ENCODE measurements at places on chromosomes 5 and 9.

DNA sequence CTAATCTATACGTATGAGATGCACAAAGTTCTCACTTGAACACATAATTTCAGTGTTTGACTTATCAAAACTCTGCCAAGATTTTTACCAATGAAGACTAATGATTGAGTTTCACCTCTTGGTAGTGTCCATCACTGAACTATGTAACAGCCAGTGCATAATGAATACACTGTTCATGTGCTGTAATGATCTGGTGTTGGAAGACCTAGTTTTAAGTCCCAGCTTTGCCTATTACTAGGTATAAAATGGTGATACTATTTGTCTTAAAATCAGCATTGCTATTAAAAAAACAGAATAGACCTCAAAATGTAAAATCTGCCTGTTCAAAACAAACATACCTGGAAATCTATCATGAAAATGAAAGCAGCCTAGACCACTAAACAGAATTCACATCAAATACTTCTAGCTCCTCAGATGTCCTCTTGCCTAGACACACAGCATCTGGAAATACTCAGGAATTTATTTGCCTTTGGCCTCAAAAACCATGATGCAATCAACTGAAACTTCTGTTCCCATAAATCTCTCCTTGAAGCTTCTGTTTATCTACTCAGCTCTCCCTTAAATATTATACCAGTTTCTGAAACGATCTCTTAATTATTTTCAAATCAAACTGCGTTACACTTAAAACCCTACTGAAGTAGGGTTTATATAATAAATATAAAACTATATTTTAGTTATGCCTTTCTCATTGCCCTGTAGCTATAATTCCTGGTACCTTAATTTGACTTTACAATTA is 38.1 kb downstream of the MRPS27 start:
- DNase-seq: no peak

DNA sequence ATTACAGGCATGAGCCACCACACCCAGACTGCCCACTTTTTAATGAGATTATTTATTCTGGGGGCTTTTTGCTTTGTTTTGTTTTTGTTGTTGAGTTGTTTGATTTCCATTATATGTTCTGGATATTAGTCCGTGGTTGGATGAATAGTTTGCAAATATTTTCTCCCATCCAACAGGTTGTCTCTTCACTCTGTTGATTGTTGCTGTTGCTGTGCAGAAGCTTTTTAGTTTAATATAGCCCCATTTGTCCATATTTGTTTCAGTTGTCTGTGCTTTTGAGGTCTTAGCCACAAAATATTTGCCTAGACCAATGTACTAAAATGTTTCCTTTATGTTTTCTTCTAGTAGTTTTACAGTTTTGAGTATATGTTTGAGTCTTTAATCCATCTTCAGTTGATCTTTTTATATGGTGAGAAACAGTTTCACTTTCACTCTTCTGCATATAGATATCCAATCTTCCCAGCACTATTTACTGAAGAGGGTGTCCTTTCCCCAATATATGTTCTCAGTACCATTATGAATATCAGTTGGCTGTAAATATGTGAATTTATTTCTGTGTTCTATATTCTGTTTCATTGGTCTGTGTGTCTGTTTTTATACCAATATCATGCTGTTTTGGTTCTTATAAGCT is 30.2 kb upstream of the TBCA start:
- no peak for DNase-seq

- DNase-seq: no peak
These were observed 194.0 kb downstream of the IRX1 start for GRCh38 chr5:3789519-3790193.

- DNase-seq: no peak
These were observed 14.5 kb downstream of the CDKN2AIPNL start for GRCh38 chr5:134397196-134397595.

- no peak for DNase-seq
These were observed 10.8 kb upstream of the SPATA24 start for GRCh38 chr5:139414581-139415130.

GRCh38 chr5:138438003-138438723 is 694 bp upstream of the REEP2 start:
- DNase-seq: no peak

DNA sequence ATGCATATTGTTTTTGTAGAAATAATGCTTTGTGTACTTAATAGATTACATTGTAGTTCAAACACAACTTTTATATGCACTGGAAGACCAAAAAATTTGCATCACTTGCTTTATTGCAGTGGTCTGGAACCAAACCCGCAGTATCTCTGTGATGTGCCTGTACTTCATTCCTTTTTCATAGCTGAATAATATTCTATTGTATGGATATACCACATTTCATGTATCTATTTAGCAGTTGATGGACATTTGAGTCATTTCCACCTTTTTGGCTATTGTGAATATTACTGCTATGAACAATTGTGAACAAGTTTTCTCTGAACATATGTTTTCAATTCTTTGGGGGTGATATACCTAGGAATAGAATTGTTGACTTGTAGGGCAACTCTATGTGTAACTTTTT is 40.1 kb downstream of the ITGA1 start:
- DNase-seq: no peak

- DNase-seq: no peak
These were observed 245.0 kb downstream of the PSAT1 start for GRCh38 chr9:78541868-78542443.

GRCh38 chr5:989961-990530 is 18.6 kb upstream of the NKD2 start:
- DNase-seq: no peak

DNA sequence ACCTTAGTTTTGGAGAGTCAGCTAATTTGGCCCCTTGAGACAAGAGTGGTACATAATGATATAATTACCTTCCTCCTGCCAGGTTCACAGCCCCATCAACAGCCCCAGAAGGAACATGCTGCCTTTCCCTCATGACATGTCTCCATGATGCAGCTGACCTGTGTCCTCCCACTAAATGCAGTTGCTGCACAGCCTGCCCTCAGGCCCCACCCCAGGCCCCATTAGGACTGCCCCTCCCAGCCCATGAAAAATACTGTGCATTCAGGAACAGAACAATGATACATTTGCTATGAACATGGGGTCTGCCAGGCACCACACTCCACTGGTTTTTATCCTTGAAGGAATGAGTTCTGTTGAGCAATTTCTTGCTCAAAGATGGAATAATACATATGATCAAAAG is 176.4 kb downstream of the C5orf15 start:
- no peak for DNase-seq

GRCh38 chr5:132663771-132664695 is 6.1 kb downstream of the IL13 start:
- DNase-seq: peak; percentile 90

- peak; percentile 42 for DNase-seq
These were observed 38.3 kb downstream of the DAPK1 start for GRCh38 chr9:87535817-87536539.

DNA sequence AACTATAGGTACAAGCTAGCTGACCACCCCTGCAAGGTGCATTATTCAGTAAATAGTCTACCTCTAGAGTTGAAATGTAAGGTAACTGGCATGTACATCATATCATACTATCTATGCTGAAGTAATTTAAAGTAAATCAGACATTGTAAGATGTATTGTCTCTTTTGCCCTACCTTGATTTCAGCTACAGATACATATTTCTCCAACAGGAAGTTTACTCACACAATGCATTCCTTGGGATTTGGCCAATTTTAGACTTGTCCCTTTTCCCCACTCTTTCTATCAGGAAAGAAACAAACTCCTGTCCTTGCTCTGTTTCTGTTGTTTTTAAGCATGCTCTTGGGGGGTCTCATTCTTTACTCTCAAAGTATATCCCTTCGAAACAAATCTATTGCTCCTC is 58.5 kb upstream of the TSLP start:
- DNase-seq: no peak

DNA sequence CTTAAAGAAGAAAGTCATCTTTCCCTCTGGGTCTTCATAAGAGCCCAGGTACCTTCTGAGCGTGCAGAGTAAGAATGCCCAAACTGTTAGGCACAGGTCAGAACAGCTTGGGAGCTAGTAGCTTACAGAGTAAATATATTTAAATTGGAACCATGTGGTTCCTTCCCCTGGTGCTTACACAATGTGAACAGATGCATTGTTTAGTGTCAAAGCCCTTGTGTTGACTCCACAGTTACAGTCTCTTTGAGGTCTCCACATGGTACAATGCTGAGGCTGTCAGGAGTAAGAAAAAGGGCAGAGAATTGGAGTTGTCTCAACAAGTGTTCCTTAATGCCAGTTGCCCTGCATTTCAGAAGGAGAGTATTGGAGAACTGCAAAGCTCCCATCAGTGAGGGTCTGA is 188.5 kb downstream of the PAPPA start:
- no peak for DNase-seq

GRCh38 chr9:106350777-106351176 is 512.2 kb upstream of the ZNF462 start:
- DNase-seq: no peak
